Heart right ventricle (tissue), 16 donors: ENCODE measurements at places on chromosomes 3 and 15.

DNA sequence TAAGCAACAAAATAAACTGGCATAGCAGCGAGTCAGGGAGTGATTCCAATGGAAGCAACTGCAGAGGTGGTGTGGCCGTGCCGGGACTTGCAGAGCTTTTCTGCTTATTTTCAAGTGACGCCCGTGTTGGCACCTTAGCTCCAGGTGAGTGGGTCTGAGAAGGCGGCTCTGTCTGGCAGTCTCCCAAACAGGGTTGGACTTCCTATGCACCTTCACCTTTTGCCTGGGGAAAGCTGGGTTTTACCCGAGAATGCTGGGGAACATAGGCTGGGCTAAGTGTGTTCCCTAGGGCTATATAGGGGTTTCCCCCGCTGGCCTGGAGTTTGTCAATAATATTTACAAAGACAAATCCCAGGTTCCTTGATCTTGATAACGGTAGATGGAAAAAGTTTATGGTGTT, 179.9 kb upstream of the TBL1XR1 start:
- no peak for DNase-seq
- H3K4me1 ChIP-seq: no peaks in the 10 kb centered on the region
- no peak overlapping the region for H3K4me3 ChIP-seq
- no peak overlapping the region for H3K27ac ChIP-seq

GRCh38 chr15:64249406-64249805, 86.6 kb upstream of the PPIB start:
- no peak overlapping the region for H3K27ac ChIP-seq
- H3K36me3 ChIP-seq: no peaks in the 10 kb centered on the region
- DNase-seq: no peak
- peaks cover 23% of the 10 kb centered on the region for H3K4me1 ChIP-seq

GRCh38 chr15:92625251-92625980, 30.2 kb downstream of the FAM174B start:
- peak overlapping the region; percentile 57 for H3K27ac ChIP-seq
- no peaks in the 10 kb centered on the region for H3K27me3 ChIP-seq
- H3K4me1 ChIP-seq: peaks cover 14% of the 10 kb centered on the region
- no peak overlapping the region for H3K4me3 ChIP-seq

- no peak for DNase-seq
- H3K36me3 ChIP-seq: peaks cover 29% of the 10 kb centered on the region
- peak overlapping the region; percentile 98 for H3K4me3 ChIP-seq
- H3K4me1 ChIP-seq: peaks cover 33% of the 10 kb centered on the region
- H3K27ac ChIP-seq: peak overlapping the region; percentile 92
Observed at GRCh38 chr15:69451951-69452691, 497 bp upstream of the RPLP1 start.

GRCh38 chr3:155326901-155327300, 33.4 kb upstream of the STRIT1 start:
- no peak overlapping the region for H3K4me3 ChIP-seq
- no peak overlapping the region for H3K27ac ChIP-seq
- H3K36me3 ChIP-seq: no peaks in the 10 kb centered on the region
- no peaks in the 10 kb centered on the region for H3K4me1 ChIP-seq

DNA sequence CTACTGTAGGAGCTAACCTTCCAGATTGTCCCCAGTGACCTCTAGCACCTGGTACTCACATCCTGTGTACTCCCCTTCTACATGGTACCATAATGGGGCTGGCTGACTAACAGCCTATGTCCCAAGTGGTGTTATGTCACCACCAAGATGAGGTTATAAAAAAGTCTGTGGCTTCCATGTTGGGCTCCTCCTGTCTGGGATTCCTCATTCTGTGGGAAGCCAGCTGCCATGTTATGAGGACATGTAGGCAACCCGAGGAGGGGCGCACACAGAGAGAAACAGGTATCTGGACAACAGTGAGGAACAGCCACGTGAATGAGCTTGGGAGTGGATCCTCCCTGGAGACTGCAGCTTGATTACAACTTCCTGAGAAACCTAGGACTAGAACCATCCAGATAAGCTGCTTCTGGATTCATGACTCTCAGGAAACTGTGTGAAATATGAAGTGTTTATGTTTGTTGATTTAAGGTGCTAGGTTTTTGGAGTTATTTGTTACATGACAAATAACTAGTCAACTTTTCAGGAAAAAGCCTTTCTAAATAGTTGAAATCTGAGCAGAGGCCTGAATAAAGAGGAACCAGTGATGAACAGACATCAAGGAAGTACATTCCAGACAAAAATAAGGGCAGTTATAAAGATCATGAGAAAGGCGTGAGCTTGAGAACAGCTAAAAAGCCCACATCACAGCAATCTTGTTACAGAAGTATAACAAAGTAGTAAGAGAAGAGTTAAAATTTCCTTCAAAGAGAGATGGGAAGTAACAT, 21.7 kb downstream of the GOLIM4 start:
- peak overlapping the region; percentile 5 for H3K27ac ChIP-seq
- H3K27me3 ChIP-seq: no peaks in the 10 kb centered on the region
- H3K36me3 ChIP-seq: no peaks in the 10 kb centered on the region
- H3K4me3 ChIP-seq: no peak overlapping the region

- H3K27ac ChIP-seq: peak overlapping the region; percentile 75
- H3K36me3 ChIP-seq: no peaks in the 10 kb centered on the region
- no peak for DNase-seq
- H3K27me3 ChIP-seq: no peaks in the 10 kb centered on the region
- H3K4me3 ChIP-seq: no peak overlapping the region
Observed at GRCh38 chr3:28745916-28746617, 397.4 kb upstream of the AZI2 start.

DNA sequence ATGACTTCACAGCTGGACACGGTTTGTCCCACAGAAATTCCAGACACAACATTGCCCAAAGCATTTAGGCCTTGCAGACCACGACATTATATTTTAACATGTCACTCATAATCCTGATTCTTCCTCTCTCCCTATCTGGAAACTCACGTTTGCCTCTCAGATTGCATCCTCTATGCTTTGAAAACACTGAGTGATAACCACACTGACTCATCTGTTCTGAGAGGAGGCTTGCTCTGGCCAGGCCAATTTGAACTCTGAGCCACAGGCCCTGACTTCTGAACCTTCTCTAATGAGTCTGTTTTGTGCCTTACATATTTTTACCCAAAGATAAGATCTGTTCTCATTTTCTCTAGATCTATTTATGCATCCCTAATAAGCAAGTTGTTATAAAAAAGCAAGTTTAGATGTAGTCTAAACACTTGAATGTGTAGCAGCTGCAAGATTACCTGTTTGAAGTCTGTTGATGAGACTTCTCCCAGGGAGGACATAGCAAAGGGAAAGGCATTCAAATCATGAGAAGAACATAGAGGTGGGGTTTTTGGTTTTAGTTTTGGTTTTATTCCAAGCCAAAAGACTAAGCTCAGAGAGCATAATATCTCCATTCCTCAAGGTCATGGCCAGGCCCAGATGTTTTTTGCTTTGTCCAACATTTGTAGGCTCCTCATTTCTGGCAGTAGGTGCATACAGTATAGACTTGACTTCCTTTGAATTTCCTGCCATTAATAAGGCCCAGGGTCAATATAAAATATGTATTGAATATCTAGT, 234.4 kb upstream of the LRTM1 start:
- peak overlapping the region; percentile 10 for H3K27ac ChIP-seq
- H3K4me1 ChIP-seq: peaks cover 11% of the 10 kb centered on the region
- no peaks in the 10 kb centered on the region for H3K36me3 ChIP-seq
- DNase-seq: no peak
- peaks cover 1% of the 10 kb centered on the region for H3K27me3 ChIP-seq
- no peak overlapping the region for H3K4me3 ChIP-seq

- H3K4me3 ChIP-seq: no peak overlapping the region
- no peaks in the 10 kb centered on the region for H3K36me3 ChIP-seq
- peaks cover 10% of the 10 kb centered on the region for H3K4me1 ChIP-seq
- H3K27me3 ChIP-seq: no peaks in the 10 kb centered on the region
- H3K27ac ChIP-seq: peak overlapping the region; percentile 23
Observed at GRCh38 chr15:63089260-63090043, 32.2 kb upstream of the LACTB start.

DNA sequence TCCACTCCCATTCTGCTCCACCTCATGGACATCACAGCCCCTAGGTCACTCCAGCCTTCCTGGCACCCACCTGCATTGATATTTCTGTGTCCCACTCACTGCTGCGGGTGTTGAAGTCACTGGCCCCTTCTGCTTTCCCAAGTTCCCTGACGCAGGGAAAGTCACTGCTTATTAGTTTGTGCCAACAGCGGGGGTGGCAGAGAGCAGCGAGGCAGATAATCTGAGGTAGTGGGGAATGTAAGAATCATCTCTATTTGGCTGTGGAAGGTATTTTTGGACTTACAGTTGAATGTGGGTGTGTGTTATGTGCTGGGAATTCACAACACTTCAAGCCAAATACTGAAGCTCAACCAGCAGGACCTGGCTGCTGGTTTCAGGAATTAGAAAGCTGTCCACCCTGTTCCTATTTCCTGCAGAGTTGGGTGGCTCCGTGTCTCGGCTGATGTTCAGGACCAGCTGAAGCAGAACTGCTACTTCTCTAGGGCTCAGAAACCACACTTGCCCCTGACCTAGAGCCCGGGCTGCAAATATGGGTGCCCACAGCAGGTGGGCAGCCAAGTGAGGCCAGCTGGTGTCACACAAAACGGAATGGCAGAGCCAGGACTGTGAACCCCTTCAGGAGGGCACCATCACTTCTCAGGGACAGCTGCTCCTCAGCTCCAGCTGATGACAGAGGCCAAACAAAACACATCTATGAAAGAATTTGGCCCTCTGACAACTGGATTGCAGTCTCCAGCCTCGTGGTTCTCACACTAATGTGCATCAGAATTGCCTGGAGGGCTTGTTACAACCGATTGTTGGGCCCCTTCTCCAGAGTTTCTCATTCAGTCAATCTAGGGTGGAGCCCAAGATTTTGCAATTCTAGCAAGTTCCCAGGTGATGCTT, 57.7 kb downstream of the SEMA5B start:
- peaks cover 65% of the 10 kb centered on the region for H3K4me1 ChIP-seq
- H3K4me3 ChIP-seq: no peak overlapping the region
- no peaks in the 10 kb centered on the region for H3K27me3 ChIP-seq
- H3K36me3 ChIP-seq: no peaks in the 10 kb centered on the region
- peak; percentile 59 for DNase-seq
